NCI-H524 treated with DMSO at 0.1 percent for 48 hours (cell line): ENCODE measurements at places on chromosomes 4 and X.

GRCh38 chrX:119155416-119156035 lies 27.9 kb upstream of the KIAA1210 start:
- no peak for DNase-seq

- no peak for DNase-seq
Observed at GRCh38 chr4:74329307-74329706, 21.0 kb downstream of the EPGN start.

- DNase-seq = no peak
Observed at GRCh38 chr4:81785338-81785737, 313.6 kb upstream of the RASGEF1B start.

DNA sequence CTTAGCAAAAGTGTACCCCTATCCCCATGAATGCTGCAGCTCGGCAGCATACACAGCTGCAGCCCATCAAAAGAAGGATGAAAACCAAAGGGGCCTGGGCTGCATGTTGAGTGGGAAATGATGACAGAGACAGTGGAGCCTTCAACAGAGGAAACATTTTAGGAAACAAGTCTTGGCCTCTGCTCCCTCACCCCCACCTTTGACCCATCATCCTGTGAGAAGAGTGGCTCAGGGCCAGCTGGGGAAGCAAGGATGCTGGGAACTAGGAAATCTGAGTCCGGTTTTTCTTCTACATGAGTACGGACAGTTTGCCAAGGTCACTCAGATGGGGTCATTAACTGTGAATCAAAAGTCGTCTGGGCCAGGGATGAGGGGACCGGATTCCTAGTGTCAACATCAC lies 37.2 kb downstream of the IDS start:
- no peak for DNase-seq

- no peak for DNase-seq
Observed at GRCh38 chr4:110613745-110614144, 9.1 kb downstream of the PITX2 start.

DNA sequence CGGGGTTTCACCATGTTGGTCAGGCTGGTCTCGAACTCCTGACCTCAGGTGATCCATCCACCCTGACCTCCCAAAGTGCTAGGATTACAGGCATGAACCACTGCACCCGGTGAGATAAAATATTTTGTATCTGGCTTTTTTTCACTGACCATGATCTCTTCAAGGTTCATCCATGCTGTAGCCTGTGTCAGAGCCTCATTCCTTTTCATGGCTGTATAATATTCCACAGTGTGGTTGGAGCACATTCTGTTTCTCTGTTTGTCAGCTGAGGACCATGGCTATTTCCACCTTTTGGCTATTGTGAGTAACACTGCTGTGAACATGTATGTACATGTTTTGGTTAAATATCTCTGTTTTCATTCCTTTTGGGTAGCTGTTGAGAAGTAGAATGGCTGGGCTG lies 169.2 kb downstream of the SHOX start:
- DNase-seq = no peak

GRCh38 chr4:115501656-115502055 lies 388.2 kb upstream of the NDST4 start:
- no peak for DNase-seq

- no peak for DNase-seq
Observed at GRCh38 chr4:127616898-127617297, 15.9 kb upstream of the INTU start.

GRCh38 chrX:124293810-124294209 lies 38.6 kb upstream of the TEX13D start:
- no peak for DNase-seq

GRCh38 chr4:73098016-73098415 lies 28.5 kb upstream of the COX18 start:
- DNase-seq = no peak

DNA sequence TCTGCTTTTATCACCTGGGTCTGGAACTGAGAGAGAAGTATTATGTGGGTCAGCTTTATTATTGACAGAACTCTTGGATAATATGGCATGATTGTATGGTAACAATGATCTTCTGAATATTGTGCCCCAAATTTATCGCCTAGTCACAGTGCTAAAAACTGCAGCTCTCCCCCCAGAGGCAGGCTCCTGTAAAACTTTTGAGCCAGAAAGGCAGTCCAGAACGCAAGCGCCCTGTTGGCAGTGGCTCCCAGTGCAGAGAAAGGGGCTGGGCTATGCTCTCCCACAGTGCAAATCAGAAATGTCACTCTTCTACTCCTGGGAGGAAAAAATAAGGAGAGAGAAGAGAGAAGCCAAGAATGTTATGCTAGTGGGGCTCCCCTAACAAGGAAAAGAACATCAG lies 50.5 kb downstream of the HELT start:
- no peak for DNase-seq

DNA sequence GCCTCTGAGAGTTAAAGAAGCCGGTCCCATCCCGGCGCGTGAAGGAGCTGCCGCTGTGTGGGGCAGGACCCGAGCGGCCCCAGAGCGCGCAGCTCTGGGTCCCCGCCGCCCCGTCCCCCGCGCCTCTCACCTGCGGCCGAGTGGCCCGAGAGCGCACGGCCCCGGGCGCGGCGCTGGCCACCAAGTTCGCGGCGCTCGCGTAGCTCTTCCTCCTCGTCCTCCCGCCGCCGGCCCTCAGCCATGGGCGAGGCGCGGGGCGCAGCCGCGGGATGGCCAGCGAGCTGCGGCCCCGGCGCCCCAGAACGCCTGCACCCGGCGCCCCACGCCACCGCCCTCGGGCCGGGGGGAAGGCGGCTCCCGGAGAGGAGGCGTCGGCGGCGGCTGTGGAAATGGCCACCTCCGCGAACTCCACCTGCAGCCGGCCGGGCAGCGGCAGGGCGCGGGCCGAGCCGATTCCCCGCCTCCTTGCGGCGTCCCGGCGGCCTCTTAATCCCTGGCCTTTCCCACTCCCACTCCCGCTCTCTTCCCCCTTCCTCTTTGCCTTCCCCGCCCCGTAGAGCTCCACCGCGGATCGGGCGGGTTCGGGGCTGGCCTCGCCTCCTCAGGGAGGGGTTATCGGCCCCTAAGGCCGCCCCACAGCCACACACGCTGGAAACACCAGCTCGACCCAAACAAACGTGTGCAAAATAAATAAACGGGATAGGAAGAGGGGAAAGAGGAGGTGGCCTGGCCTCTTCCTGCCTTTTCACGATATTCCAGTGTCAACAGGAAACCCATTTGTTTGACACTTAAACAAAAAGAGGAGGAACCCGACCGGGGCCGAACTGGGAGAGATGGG lies at the start of gene SH3D19:
SH3D19 (minus strand) TSS at position 495 of the 838 bp plus-strand sequence; CDS start at position 242, 253 bp downstream.
- no peak for DNase-seq

DNA sequence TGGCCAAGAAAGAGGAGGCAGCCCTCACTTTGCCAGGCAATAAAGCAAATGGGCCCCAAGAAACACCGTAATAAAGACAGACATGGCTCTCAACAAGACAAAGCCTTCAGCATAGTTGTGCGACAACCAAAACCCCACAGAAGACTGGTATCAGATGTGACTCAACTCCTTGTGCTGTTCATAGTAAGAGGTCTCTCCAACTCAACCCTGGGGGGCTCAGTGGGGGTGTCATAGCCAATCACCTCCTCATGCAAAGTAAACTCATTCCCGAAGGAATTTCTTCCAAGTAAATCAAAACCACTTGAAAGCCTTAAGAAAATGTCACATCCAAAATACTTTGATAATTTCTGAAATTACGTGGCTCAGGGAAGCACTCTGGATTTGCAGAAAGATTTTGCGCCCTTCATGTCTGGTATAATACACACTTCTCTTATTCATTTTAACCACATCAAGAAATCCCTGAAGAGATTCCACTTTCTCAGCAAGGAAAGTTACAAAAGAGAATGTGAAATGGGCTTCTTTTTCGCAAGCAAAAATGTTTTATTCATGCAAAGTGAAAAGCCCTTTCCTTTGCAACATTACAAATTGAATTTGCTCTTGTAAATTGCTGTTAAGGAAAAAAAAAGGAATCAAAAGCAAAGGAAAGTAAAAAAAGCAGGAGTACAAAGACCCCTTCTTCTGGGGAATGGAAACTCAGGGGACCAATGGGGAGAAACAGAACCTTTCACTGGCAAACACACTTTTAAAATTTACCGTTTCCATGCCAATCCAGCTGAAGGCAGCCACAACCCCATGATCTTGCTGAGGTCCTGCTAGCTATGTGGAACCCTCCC lies 137.4 kb downstream of the NSUN7 start:
- no peak for DNase-seq

GRCh38 chr4:108365551-108365950 lies 196.8 kb upstream of the LEF1 start:
- no peak for DNase-seq

DNA sequence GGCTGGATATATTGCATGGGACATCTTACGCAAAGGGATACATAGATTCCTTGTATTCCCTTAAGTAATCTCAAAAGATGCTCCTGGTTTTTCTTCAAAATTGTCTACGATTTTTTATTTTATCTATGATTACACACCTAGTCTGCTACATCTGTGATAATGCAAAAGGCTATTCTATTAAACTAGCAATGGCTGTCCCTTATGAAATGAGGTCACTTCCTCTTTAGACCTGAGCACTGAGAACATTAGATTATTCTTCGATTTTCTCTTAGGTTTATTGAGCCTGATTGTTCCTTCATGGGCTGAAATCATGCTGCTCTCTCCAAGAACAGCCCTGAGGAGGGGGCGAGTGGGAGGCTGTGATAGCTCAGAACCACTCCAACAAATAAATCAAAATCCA lies 126.8 kb upstream of the ENPP6 start:
- no peak for DNase-seq

GRCh38 chrX:100768679-100769338 lies 36.9 kb upstream of the SYTL4 start:
- no peak for DNase-seq

DNA sequence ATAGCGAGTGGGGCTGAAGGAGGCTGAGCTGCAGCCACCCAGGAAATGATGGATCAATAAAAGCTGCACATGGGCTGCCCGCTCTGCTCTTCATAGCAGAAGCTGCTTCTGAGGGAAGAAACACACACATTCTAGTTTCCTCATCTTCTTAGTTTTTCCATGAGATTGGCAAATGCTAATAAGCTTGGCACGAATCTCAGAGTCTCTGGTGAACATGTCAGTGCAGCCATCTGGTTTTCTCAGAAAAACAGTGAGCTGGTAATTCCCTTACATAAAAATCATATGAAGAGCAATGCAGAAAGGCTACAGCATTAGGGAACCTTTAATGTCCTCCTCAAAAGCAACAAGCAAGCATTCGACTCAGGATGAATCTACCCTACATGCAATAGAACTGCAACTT lies 69.9 kb downstream of the GATB start:
- no peak for DNase-seq

GRCh38 chr4:169765835-169766234 lies 8.1 kb upstream of the HPF1 start:
- DNase-seq = no peak

DNA sequence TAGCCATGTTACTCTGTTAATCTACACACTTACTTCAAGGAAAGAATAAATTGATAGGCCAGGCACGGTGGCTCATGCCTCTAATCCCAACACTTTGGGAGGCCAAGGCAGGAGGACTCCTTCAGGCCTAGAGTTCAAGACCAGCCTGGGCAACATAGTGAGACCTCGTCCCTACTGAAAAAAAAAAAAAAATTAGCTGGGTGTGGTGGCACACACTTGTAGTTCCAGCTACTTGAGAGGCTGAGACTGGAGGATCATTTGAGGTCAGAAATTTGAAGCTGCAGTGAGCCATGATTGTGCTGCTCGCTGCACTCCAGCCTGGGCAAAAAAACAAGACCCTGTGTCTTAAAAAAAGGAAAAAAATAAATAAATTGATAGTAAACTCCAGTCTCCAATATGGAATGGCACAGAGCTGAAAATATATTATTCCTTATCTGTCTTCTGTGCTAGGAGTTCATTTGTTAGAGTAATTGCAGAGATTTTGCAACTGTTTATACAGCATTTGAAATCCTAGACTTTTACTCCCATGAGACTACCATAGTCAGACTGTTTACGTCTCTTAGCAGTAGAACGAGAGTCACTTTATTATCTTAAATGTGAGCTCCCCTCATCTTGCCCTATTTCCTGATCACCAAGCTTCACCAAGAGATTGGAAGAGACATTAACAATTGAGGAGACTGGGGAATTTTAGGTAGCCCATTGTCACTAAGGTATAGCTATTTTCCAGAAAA lies 18.8 kb upstream of the TMEM131L start:
- DNase-seq = no peak

DNA sequence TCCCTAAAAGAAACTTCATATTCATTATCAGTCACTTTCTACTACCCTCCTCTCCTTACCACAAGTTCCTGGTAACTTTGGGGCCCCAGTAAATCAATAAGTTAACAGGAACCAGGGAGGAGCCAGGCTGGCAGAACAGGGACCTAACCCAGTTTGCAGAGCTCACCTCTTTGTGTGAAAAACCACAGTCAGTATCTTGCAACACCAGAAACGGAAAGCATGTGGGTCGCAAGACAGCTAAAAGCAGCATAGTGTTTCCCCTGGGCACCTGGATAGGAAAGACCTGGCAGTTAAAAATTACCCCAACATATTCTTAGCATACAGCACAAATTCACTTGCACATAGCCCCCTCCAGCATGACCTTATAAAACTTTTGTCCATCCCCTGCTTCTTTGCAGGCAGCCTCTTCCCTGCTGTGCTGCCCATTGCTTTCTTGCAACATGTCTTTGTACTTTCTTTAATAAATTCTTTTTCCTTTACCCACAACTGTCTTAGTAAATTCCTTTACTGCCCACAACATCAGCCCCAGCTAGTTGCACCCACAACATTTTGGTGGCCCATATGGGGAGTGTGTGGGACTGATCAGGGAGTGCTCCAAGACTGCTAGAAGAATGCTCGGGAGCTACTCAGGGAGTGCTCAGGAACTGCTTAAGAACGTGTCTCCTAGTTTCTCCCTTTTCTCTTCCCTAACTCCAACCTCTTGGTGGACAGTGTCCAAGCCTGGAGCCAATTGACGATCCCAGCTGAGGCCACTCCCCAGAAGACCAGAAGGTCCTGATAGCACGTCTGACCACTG lies 83.4 kb downstream of the MSN start:
- no peak for DNase-seq

GRCh38 chr4:37981844-37982720 lies 21.9 kb downstream of the PTTG2 start:
- DNase-seq = no peak

DNA sequence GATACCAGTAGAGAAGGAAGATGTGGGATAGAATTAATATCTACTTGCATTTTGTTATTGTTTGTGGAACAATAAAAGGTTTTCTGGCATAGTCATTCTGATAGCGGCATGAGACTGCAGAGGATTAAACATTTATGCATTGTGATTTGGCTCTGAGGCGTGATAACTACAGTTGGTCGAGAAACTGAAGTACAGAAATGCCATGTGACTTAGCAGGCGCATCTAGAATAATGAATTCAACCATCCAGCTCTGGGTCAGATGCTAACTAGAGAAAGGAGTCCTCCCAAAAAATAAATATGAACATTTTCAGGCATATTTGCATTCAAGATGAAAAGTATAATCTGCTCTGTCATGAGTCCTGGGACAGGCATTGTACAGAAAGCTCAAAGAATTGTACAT lies 62.8 kb downstream of the CCSER1 start:
- DNase-seq = no peak

DNA sequence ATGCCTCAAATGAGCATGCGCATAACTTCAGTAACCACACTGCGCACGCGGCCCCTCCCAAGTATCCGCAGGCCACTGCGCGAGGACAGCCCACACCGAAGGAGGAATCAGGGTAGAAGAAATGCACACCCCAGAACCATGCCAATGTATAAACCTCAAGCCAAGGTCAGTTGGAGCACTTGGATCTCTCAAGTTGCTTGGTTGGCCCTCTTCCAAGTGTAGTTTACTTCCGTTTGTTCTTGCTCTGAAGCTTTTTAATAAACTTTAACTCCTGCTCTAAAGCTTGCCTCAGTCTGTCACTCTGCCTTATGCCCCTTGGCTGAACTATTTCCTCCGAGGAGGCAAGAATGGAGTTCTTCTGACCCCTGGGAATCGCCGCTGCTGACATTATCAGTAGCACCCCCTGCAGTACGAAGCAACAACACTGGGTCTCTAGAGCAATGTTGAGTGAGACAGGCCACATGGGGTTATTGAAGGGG lies 22.0 kb upstream of the SPINK2 start:
- no peak for DNase-seq
